ENCODE measurements at places on chromosomes 5 and 9.
A peak's percentile ranks its signal among the peaks of the same experiment; 100 is the strongest.

GRCh38 chr9:89167788-89168187 lies 10.8 kb downstream of the SHC3 start:
- DNase-seq, result no peak

DNA sequence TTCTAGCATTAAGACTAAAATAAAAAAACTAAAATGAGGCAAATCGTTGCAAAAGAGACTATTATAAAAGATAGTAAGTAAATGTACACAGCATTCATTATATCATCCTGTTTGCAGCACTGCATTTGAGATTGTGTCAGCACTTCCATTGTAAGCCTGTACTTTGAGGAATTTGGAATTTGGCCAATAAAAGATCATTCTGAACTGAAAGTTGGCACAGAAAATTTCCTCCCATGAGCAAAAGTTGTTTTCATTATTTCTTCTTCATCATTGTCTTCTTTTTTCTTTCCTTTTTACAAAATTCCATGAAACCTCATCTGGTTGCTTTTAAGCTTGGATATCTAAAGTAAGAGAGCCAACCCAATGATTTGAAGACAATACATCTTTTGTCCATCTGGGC lies 199.3 kb upstream of the ADAMTSL1 start:
- no peak for DNase-seq

GRCh38 chr9:113547501-113547900 lies 84.0 kb downstream of the RGS3 start:
- DNase-seq, result no peak

- no peak for DNase-seq
Measured at GRCh38 chr9:123120131-123120530, 86.7 kb downstream of the GPR21 start.

- peak; percentile 49 for DNase-seq
Measured at GRCh38 chr5:179452356-179453230, 97.8 kb upstream of the RUFY1 start.

GRCh38 chr5:100595812-100596173 lies 60.6 kb downstream of the FAM174A start:
- DNase-seq, result no peak

GRCh38 chr5:96875791-96876291 lies 459 bp upstream of the ERAP2 start:
- DNase-seq, result no peak

- no peak for DNase-seq
Measured at GRCh38 chr9:91711755-91712601, 238.1 kb downstream of the ROR2 start.

GRCh38 chr5:124783794-124784193 lies 37.4 kb upstream of the ZNF608 start:
- DNase-seq, result no peak

- DNase-seq, result no peak
Measured at GRCh38 chr5:171544913-171545765, 125.7 kb downstream of the FGF18 start.

- DNase-seq, result no peak
Measured at GRCh38 chr9:31389075-31389474, 995.4 kb upstream of the ACO1 start.

DNA sequence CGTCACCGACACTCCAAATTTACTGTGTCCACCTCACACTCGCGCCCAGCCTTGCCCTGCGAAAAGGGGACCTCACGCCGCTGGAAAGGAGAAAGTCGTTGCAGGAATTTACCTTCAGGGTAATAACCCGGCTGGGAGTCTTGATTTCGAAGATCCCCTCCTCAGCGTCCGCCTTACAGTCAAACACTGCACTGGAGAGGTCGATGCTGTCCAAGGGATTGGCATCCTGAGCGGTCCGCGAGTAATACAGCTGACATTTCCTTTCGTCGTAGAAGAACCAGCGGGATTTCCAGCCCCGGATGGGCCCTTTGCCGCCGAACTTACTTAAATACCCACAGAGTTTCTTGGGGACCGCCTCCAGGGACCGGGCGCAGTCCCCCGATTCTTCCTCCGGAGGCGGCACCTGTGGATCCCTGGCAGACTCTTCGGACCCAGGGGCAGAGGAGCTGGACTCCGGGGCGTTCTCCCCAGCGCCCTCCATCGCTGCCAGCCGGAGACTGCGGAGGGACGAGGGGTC lies 330 bp downstream of the TBC1D2 start:
- DNase-seq, result peak; percentile 70

GRCh38 chr9:98849563-98849962 lies 42.1 kb downstream of the GALNT12 start:
- DNase-seq, result no peak

GRCh38 chr5:175460126-175460525 lies 16.1 kb upstream of the DRD1 start:
- DNase-seq, result no peak

DNA sequence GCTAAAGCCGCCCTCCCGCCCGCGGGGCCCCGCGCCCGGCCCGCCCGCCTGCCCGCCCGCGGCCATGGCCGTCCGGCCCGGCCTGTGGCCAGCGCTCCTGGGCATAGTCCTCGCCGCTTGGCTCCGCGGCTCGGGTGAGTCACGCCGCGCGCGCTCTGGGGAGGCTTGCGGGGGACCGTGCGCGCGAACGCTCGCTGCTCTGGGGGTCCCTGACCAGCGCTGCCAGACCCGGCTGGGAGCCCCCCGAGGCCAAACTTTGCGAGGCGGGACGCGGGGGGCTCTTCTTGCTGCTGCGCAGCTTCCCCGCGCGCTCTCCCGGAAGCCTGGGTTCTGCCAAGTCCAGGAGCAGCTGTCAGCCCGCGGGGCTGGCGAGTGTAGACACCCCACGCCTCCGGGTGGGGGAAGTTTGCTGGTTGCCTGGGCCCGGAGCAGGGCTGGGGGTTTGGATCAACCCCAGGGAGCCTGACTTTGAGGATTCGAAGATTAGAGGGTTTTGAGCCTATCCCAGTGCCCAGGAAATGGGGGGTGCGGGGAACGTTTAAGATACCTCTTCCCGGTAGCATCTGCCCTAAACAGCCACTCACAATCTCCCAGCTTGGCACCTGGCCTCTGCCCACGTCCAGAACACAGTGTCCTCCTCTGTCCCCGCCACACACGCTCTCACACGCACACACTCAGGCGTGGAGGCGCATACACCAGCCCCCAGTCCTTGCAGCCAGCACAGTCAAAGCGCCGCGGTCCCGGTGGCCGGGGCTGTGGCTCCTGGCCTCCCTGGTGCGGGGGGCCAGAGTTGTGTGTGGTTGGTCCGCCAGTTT lies 535 bp downstream of the UNC5A start:
- no peak for DNase-seq

DNA sequence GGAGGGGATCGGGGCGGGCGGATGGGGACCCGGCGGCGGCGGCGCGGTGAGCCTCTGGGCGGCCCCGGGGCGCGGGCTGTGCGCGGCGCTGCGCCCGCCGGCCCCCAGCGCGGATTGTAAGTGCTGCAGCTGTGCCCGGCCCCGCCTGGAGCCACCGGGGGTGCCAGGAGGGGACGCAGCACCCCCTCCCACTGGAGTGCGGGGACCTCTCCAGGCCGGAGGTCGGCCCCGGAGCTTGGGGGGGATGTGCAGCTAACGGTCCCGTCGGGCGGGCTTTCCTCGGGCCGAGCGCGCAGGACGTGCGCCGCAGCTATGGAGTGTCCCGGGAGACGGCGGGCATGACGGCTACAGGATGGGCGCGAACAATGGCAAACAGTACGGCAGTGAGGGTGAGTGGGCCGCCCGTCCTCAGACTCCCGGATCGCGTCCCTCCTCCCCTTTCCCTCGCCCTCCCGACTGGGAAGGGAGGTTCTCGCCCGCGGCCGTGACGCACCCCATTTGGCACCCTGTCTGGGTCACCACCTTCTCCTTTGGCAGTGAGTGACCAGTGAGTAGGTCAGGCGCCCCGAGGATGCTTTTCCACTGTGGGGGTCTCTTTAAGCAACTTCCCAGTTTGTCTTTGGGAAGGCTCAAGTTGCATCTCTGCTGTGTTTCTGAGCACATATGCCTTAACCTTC lies 483 bp downstream of the FBXL7 start:
- DNase-seq, result peak; percentile 71

DNA sequence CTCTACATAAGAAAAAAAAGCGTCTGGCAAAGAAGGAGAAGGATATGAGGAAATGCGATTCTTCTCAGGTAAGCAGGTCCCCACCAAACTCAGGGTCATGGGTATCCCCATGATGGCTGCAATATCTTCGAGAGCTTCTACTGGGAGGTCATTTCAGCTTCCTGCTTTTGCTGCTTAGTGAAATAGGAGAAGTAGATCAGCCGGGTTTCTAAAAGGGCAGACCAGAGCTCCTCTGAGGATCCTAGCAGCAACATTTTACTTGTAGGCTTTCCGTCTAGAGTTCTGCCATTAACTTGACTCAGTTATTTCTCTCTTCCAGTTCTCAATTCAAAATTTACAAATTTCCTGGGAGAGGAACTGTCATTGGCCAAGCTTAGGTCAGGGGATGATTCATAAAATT lies 134.7 kb downstream of the DPYSL3 start:
- DNase-seq, result no peak

GRCh38 chr9:97854696-97855485 lies 1.9 kb downstream of the FOXE1 start:
- DNase-seq, result no peak

- DNase-seq, result no peak
Measured at GRCh38 chr5:4640795-4641194, 499.3 kb upstream of the ADAMTS16 start.

DNA sequence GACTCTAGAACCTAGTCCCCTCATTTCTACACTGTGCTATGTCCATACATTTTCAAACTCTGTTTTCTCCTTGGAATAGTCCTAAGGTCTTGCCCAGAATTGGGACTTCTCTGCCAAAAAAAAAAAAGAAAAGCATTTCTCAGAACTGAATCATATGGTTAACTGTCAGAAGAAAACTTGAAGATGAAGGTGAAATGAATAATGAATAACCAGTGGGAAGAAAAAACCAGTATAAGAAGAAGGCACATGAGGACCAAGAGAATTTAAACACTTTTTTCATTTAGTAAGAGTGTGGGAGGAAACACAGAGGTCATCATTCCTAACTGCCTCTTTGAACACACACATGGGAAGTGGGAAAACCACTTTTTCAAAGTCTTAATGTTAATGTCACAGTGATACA lies 197.7 kb downstream of the PRELID2 start:
- no peak for DNase-seq

GRCh38 chr5:337563-338130 lies 16.1 kb downstream of the AHRR start:
- no peak for DNase-seq

GRCh38 chr5:2991884-2992283 lies 240.4 kb upstream of the IRX2 start:
- DNase-seq, result no peak

GRCh38 chr9:137310189-137311052 lies 8.3 kb upstream of the NRARP start:
- DNase-seq, result no peak

DNA sequence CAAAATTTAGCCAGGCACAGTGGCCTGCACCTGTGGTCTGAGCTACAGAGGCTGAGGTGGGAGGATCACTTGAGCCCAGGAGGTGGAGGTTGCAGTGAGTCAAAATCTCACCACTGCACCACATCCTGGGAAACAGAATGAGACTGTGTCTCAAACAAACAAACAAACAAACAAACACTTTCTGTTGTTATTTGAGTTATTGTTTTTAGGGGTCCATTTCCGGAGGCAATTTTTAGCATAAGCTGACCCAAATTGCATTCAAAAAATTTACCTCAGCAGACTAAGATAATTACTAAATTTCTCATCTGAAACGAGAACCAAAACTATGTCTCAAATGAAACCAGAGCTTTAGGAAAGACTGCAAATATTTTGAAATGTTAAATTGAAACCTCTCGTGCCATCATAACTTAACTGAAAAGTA lies 1485.1 kb downstream of the EFNA5 start:
- DNase-seq, result no peak

- DNase-seq, result peak; percentile 89
Measured at GRCh38 chr5:150161242-150162141, 5.1 kb upstream of the CDX1 start.

- no peak for DNase-seq
Measured at GRCh38 chr9:22374051-22374450, 72.6 kb upstream of the DMRTA1 start.

DNA sequence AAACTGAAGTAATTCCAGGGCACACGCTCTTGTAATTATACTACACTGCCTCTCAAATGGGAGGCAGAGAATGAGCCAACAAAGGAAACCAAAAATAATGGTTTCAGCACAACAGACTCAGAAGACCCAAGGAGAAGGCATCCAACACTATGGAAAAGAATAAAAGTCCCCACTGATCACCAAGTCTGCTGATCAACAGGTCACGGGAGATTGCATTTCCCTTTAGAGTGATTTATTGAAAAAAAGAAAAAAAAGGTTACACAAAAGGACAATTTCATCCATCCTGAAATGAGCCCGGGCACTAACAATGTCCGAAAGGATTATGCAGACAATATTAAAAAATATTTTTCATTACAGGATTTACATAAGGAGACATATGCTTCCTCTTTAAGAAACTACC lies 28.8 kb downstream of the MYO10 start:
- DNase-seq, result no peak

DNA sequence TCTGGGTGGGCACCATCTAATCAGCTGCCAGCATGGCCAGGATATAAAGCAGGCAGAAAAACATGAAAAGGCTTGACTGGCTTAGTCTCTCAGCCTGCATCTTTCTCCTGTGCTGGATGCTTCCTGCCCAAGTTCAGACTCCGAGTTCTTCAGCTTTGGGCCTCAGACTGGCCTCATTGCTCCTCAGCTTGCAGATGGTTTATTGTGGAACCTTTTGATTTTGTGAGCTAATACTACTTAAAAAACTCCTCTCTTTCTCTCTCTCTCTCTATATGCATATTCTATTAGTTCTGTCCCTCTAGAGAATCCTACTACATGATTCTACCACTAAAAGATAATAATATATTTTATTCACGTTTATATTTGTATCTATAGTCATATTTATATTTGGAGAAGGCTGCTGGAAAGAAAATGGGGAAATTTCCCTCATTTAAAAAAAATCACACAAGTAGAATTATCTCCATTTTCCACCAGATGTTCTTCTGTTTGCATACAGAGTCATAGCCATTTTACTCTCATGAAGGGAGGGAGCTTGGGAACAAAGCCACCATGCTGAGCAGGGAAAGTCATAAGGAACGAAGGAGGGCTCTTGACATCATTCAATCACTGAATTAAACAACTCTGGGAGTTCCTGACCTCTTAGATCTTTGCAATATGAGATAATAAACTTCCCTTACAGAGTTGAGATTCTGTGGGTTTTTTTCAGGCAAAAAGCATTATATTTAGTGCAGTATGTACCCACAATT lies 1137.4 kb upstream of the CDH18 start:
- DNase-seq, result no peak

- DNase-seq, result no peak
Measured at GRCh38 chr9:120463765-120464164, 116.2 kb downstream of the CDK5RAP2 start.

DNA sequence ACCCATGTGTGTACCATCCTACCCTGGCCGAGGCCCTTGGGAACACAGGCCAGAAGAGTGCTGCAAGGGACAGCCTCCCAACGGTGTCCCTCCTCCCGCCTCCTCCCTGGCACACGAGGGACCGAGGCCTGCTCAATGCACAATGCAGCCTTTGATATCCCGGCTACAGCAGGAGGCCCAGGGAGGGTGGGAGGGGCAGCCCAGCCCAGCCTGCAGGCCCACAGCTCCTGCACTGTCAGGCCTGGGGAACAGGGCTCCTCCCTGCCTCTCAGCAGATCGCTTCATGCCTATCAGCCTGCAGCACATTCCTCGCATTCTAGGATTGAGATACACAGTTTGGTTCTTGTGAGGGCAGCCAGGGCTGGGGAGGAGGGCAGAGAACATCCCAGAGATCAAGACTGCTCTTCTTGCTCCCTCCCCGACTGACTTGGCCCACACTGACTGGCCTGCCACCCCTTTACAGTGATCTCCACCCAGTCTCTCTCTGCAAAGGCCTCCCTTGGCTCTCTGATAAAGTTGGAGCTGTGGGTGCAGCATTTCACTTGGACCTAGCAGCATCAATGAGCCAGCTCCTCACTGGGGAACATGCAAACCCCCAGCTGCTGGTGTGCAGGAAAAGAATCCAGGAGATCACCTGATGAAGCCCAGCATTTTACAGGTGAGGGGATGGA lies at the start of gene SH3TC2:
SH3TC2 (minus strand) TSS at position 46 of the 671 bp plus-strand sequence; CDS start at position 6, 40 bp downstream.
- peak; percentile 60 for DNase-seq

Data from upper lobe of right lung (tissue), 1 donor.